Myocyte (in vitro differentiated cells): ENCODE measurements at places on chromosomes 7 and 10. TPM values are rescaled to one million over a fixed set of nuclear protein-coding genes. Genes with fewer than 3 reads are reported as not detected.

GRCh38 chr7:115475206-115475605, 553.3 kb downstream of the MDFIC start:
- no peak for DNase-seq

GRCh38 chr10:104351061-104351702, 2.5 kb upstream of the CFAP58 start:
- peak; percentile 76 for DNase-seq

- no peak for DNase-seq
Observed at GRCh38 chr10:11195623-11196022, 178.0 kb downstream of the CELF2 start.

GRCh38 chr10:114507449-114507848, 103.1 kb upstream of the AFAP1L2 start:
- no peak for DNase-seq

DNA sequence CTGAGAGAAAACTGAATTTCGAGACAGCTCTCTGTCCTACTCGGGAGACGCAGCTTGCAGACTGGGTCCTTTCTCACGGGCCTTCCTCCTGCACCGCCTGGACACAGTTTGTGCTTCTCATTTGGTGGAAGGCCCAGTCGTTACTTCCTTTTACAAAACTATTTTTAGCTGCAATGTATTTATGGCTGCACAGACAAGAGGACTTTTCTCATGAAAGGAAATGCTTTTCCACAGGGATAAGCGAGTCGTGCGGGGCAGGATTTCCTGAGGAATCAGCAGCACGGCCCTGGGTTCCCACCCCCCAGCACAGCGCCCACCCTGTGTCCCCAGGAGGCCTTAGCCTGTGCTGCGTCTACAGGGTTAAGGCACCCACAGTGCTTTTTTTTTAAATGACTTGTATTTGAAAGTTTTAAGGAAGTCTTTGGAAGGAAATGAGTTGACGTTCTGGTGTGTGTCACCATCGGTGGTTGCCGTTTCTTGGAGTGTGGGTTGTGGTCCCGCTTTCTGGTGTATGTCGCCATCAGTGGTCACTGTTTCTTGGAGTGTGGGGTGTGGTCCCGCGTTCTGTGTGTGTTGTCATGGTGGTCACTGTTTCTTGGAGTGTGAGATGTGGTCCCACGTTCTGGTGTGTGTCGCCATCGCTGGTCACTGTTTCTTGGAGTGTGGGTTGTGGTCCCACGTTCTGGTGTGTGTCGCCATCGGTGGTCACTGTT, 50.9 kb downstream of the INPP5A start:
- DNase-seq, result no peak

- no peak for DNase-seq
Observed at GRCh38 chr10:18313140-18313530, 172.9 kb downstream of the CACNB2 start.

Gene IMPDH1
- total RNA-seq, result 34.3 and 35.4 TPM in 2 replicates

GRCh38 chr10:6478722-6479121, 101.4 kb downstream of the PRKCQ start:
- DNase-seq, result no peak

Gene HDAC9
- total RNA-seq, result 21.0 and 136 TPM in 2 replicates

DNA sequence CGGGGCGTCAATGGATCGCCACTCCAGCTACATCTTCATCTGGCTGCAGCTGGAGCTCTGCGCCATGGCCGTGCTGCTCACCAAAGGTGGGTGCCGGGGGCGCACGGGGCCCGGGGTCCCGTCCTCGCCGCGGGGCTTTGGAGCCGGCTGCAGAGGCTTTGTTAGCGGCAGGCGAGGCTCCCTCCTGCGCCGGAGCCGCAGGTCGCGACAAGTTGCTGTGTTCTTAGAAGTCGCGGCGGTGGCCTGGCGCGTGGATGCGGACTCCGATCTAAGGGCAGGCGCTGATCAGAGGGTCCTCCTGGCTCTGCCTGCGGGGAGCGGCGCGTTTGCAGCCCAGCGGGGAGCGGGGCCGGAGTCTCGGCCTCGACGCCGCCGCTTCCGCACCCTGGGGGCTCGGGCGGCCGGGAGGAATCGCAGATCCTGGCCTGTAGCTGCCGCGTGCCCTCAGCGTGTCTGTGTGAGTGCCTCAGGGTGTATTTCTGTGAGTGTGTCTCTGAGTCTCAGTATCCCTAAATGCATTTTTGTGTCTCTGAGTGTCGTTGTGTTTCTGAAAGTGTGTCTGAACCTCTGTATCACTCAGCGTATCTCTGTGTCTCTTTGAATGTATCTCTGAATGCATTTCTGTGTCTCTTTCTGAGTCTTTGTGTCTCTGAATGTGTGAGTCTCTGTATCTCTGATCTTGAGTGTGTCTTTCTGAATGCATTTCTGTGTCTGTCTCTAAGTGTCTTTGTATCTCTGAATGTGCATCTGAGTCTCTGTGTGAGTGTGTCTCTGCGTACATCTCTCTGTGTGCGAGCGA, 766 bp downstream of the BAMBI start:
- peak; percentile 21 for DNase-seq

Gene CTTNBP2
- total RNA-seq, result 3.1 and 6.1 TPM in 2 replicates

GRCh38 chr10:100004805-100005510, 4.8 kb downstream of the DNMBP start:
- no peak for DNase-seq

DNA sequence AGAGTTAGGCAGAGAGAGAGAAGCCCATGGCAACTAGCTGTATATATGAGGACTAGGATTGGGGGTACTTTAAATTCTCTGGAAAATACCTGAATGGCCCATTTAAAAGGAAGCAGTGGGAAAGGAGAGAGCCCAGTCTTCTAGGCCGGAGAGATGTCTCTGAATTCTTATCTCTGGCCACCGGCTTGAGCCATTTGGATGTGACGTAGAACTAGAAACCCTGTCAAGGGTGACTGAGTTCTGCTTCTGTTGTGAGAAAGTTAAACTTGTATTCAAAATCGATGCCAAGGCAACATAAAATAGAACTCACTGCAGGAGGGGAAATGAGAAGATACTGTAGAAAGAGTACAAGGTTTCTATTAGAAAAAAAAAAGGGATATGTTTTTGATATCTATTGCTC, 6.3 kb upstream of the GSTK1 start:
- no peak for DNase-seq

Gene ARPC1A
- total RNA-seq, result 89.4 and 116 TPM in 2 replicates

- peak; percentile 85 for DNase-seq
Observed at GRCh38 chr10:6239213-6239991, 36.7 kb downstream of the PFKFB3 start.

DNA sequence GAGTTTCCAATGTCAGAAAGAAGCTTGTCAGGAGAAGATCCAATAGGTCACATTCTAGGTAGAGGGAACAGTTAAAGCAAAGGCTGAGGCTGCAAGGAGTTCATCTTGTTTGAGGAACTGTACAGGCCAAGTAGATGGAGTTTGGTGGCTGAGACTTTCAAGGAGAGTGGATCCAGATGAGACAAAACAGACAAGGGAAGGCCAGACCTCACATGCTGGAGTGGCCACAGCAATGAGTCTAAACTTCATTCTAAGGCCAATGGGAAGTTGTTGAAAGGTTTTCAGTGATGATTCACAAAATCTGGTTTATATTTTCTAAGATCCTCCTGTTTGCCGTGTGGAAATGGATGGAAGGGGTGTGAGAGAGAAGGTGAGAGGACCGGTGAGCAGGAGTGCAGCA, 40.0 kb downstream of the EPDR1 start:
- no peak for DNase-seq

- no peak for DNase-seq
Observed at GRCh38 chr7:28330384-28331070, 81.8 kb upstream of the CREB5 start.

DNA sequence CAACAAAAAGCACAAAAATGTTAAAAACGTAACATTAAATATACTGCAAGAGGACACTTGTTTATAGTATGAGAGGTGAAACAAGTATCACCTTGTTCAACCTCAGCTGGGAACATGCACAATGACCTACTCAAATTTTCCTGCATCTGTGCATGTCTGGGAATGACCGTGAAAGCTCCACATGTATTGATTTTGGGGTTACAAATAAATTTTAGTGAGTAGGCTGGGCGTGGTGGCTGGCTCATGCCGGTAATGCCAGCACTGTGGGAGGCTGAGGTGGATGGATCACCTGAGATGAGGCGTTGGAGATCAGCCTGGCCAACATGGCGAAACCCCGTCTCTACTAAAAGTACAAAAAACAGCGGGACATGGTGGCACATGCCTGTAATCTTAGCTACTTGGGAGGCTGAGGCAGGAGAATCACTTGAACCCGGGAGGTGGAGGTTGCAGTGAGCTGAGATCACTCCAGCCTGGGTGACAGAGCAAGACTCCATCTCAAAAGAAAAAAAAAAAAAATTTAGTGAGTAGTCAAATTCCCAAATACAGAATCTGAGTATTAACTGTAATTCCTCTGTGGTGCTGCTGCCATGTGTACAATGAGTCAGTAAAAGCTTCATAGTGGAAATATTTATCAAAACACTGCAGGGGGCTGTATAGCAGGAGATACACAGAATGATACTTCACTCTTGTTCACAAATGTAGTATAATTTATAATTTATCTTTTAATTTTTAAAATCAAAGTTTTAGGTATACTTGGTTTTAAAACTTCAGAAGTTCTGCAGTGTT, 41.1 kb downstream of the SUGCT start:
- DNase-seq, result peak; percentile 25

GRCh38 chr10:71767420-71768035, 5.8 kb downstream of the VSIR start:
- peak; percentile 78 for DNase-seq
